ENCODE measurements at places on chromosomes 3 and 15.

DNA sequence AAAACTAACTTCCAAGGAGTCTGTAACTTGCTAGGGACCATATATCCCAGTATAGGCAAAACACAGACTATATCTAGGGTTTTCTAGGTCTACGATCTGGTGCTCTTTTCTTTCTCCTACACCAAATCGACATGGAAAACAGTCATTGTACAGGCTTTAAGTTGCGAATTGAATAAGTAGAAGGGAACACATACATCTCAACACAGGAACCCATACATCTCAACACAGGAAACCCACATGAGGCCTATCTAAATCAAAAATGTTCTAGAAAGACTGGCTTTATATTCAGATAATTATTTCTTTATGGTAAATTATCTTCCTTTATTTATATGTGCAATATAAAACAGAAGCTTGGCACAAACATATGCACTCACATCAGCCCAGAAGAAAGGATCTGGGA, 126.6 kb downstream of the ADAM10 start:
- DNase-seq = no peak

GRCh38 chr15:91521996-91522395, 331.5 kb upstream of the SLCO3A1 start:
- no peak for DNase-seq

GRCh38 chr15:35624881-35625280, 78.9 kb upstream of the DPH6 start:
- DNase-seq = no peak

DNA sequence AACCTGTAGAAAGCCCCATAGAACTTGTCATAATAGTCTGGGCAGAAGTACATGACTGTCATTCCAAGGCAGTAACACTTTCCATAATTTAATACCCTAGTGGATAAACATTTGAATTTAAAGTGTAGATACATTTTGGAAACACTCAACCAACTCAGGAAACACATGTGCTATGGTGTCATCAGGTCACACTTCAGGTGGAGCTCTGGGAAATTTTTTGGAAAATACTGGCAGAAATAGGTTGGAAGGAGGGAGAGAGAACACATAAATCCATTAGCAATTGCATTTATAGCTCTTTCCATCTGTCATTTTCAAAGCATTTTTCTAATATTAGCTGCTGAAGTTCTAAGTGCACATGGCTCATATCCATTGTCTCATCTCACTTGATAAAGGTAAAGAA, 135.7 kb downstream of the MEIS2 start:
- DNase-seq = no peak

- DNase-seq = no peak
Measured at GRCh38 chr3:32113566-32113965, 7.1 kb downstream of the GPD1L start.

DNA sequence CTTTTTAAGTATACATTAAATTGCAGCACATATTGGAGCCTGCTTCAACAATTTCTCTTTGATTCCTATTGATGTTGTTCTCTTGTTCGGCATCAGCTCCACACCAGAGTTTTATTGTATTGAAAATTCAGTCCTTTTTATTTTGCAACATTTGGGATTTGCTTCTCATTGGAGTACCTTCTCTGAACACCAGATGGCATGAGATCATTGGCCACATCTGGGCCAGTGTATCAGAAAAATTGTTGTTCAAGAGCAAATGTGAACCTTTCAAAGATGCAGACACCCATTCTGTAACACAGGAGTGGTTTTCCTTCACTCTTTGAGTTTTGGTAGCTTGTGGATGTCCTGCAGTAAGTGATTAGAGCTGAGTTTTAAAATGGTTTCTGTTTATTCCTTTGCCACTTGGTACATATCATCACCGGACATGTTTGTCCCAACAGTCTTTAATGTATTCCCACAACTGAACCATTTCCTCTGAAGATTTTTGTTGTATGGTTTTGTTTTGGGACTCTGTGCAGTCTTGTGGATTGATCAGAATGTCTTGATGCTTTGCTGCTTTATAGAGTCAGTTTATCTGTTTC, 96.1 kb downstream of the MCTP2 start:
- DNase-seq = no peak

DNA sequence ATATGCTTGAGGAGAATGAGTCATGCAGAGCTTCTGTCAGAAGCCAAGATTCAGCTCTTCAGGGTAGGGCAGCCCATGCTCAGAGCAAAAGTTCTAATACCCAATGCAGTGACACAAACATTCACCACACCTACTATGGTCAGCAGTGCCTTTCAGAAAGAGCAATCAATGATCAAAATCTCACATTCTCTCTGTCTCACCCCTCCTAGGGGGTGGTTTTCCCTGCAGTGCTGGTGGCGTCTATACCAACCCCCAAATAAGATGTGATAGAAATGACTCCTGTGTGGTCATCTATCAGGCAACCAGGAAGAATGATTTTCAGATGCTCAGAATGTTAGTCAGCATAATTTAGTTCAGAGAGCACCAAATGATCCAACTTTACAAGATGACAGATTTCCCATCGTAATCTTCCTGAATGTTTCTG, 385.3 kb downstream of the NTRK3 start:
- DNase-seq = no peak

GRCh38 chr3:127647845-127648204, 18.8 kb downstream of the PODXL2 start:
- no peak for DNase-seq

DNA sequence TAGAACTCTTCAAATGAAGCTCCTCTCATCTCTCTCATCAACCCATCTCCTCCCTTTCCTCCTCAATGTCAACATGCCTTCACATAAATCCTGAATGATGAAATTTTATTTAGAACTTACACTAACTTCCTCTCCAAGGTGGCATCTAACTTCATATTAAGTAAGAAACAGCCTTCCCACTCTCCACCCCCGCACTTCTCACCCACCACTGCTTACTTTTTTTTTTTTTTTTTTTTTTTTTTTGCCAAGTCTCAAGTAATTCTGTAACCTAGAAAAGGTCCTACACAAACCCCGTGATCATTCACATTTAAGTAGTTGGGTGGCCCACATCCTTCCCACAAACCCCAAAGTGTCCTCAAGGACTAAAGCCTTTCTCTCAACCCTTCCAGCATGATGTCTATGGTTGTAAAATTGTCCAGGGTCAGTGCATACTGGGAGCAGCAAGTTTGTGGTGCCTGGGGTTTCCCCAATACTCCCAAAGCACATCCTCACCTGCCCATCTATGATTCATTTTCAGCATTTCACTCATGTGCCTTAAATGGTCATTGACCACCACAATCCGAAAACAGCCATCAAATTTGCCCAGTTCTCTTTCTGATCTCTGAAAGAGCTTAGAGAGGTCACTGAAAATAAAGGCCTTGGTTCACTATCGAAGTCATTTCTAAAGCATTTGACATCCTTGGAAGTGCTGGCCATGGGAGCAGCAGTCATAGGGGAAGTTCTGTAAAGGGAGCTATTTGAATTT, 47.2 kb downstream of the CD86 start:
- DNase-seq = no peak

Data from upper lobe of left lung (tissue), 6 donors.